AG04449 (cell line): ENCODE measurements at places on chromosomes 1 and 21.
A peak's percentile ranks its signal among the peaks of the same experiment; 100 is the strongest.

DNA sequence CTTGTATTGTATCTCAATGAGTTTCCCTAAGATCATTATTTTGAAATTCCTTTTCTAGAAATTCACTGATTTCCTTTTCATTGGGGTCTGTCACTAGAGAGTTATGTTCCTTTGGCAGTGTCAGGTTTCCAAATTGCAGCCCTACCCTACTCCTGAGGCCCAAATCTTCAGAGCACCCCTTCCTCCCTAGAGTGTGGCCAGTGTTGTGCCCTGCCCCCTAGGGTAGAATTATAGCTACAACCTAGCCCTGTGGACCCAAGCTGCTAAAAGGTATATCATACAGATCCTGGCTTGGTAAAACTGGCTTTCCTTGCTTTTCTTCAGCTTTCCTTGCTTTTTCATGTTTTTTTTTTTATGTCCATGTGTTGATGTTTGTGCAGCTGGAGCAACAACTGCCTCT, 60.7 kb downstream of the DIPK1A start:
- DNase-seq, result no peak

DNA sequence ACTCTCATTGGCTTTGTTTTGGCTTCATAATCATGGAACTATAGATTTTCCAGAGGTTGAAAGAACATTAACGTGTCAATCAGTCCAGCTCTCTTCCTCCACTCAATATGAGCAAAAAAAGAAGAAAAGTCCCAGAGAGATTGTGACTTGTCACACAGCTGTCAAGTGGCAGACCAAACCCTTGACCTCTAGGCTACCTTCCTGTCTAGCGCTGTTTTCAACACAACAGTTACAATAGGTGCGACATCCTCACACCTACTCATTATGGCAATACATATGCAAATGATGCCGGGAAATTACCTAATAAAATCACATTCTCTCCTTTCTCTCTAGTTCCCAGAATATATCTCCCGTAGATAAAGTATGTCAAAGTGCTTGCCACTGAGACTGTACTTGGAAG, 1.1 kb downstream of the WARS2 start:
- DNase-seq, result no peak

GRCh38 chr1:53944469-53945182, 873 bp downstream of the IFT25 start:
- DNase-seq, result no peak

- DNase-seq, result no peak
Measured at GRCh38 chr21:31363720-31364119, 19.7 kb upstream of the TIAM1 start.

DNA sequence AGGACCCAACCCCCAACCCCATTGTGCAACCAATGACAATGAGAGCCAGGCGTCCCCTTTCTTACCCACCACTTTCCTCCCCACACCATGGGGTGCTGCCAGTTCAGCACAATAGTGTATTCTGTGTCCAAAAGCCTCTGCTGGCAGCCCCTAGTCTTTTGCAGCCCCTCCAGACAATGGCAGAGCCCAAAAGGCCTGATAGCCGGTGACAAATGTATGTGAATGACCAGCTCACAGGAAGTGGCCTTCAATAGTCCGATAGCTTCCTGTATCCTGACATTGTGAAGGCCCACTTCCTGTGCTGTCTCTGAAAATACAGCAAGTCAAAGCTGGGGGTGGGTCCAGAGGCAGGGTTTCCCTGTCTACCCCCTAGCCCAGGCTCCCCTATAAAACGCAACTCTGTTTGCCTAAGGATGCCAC, 16.6 kb downstream of the SMIM12 start:
- no peak for DNase-seq

DNA sequence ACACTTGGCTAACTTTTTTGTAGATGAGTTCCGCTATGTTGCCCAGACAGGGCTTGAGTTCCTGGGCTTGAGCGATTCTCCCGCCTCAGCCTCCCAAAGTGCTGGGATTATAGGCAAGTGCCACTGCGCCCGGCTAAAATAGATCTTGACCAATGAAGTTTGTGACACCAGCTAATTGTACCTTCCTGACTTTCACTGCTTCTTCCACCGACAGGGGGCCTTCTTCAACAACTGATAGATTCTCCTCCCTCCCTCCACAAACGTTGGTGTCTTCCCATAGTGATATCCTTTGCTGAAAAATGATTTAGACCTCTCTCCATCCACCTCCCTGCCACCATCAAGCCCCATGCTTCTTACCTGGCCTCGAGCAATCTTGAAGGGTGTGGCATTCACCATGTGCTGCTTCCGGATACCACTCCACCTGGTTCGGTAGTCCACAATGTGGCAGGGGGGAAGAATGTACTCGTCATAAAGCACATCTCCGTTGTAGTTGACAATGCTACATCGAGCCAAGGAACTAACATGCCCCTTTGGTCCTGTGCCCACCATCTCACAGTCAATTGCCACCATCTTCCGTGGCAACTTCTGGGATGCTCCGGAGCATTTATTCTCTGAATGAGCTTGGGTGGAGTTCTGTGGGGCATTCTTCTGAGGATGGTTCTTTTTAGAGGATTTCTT, 1.6 kb upstream of the METTL25B start:
- no peak for DNase-seq

- DNase-seq, result no peak
Measured at GRCh38 chr1:22323141-22323845, 128.4 kb upstream of the ZBTB40 start.

DNA sequence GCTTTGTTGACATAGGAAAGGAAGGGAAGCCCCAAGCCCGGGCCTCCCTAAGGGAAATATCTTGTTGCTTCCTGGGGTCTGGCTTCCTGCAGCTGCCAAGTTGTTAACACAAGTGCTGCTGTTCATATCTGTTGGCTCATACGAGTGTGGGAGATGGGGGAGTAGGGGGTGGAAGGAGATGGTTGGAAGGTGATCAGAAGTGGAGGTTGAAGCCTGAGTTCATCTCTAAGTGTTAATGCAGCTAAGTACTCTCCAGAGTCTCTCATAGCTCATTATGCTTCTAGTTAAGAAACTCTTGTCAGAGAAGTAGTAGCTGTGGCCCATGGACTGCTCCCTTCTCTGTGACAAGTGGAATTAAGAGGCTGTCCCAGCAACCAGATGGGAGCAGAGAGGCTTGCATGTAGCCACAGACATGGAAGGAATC, 319.2 kb upstream of the SPAG17 start:
- no peak for DNase-seq

DNA sequence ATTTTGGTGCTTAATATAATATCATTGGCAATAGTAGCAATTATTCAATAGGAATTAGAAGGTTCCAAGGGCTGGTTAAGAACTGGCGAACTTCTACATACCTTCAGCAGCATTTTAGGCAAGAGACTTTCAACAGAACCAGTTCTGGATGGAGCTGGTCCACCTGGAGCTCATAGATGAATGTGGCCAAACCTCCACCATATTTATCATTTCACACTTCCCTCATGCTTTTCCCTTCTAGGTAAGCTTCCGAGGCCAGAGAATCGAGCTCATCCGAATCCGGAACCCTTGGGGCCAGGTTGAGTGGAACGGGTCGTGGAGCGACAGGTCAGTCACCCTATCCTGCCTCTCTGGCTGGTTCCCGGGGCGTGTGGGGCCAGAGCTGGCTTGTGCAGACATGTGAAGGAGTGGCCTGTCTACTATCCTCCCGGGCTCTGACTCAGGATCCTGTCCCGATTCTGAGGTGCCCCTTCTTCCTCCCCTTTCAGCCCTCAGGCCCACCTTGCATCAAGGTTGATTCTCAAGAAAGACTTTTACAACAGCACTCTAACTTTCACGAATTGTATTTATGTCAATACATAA, 24.7 kb downstream of the CAPN9 start:
- DNase-seq, result no peak

GRCh38 chr1:184870319-184870718, 104.0 kb downstream of the NIBAN1 start:
- no peak for DNase-seq

DNA sequence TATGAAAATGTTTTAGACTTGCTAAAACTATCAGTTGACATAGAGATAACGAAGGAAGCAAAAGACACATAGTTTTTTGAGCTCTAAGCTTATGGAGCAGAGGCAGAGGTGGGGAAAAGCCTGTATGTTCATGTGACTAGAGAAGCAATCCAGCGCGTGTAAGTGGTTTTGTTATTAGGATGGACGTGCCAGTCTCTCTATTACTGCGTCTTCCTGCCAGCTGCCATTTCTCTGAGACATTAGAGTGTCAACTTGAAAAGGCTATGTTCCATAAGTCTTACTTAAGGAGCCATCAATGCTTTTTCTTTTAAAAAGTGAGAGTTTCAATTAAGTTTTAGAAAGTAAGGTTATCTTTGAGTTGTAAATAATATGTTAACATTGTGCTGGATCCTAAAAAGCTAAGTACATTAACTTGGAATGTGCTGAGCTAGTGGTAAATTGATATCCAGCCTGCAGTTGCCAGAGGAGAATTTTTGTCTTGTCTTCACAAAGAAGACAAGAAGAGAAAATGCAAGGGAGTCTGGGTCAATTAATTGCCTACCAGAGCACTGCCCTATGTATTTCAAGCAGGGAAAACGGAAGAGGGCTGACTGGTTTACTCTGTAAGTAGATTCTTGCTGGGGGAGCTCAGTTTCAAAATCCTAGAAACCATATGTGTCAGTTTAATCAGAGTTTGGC, 161.8 kb upstream of the B3GALT2 start:
- peak; percentile 26 for DNase-seq

- no peak for DNase-seq
Measured at GRCh38 chr1:41046347-41046775, 24.8 kb upstream of the SLFNL1 start.

DNA sequence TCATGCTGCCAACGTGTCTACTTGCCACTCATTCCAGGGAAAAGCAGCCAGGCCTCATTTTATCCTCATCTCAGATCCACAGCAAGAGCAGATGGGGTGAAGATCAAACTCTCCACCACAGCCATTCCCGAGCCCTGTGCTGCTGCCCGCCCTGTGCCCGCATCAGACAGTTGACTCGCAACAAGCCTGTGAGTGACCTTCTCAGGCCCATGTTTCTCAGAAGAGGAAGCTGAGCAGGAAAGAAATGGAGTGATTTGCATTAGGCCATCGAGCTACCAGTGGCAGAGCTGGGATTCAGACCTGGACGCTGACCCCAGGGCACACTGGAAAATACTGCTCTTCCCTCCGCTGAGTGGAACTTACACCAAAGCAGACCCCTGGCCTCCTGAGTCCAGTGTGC, 1.2 kb downstream of the CNR2 start:
- no peak for DNase-seq

DNA sequence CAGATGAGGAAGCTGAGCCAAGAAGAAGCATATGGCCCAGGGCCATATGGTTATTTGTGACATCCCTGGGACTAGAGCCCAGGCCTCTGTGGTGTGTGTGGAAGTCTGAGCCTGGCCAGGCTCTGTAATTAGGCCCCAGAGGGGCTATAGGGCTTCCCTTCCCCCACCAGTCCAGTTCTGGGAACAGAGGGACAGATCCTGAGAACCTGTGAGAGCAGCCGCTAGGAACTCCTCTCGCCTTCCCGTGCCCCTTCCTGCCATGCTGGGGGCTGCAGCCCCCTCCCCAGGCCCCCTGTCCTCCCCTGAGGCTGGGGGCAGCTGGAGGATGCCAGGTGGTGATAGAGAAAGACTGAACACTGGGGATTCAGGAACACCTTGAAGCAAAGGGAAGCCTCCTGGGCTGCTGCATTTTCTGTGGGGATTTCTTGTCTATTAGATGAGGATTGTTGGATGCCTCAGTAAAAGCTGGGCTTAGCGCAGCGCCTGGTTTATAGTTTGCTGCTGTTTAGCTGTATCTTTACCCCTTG, 33.3 kb downstream of the COQ8A start:
- no peak for DNase-seq

DNA sequence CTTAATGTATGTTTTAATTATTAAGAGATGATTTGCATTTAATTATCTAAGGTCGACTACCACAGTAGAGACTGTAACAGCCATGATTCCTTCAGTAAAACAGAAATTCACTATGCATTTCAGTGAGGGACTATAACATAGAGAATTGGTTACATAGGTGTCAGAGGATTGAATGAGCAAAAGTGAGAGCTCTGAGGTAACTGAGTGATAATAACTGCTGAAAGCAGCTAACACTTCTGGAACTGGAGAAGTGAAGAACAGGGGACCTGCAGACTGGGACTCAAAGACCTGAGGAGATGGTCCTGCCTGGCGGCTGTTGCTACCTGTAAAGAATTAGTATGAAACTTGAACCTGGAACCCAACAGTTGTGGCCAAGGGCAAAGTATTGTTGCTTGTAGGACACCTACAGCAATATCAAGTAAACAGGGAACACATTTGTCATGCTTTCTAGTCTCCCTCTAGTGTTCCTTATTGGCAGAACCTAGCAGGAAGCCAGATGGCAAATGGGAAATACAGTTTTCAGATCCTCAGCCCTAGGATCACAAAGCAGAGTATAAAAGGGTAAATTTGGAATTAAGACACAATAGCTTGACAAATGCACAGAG, 110.6 kb downstream of the HS2ST1 start:
- DNase-seq, result no peak

- no peak for DNase-seq
Measured at GRCh38 chr1:32763221-32763620, 53.9 kb downstream of the YARS1 start.

GRCh38 chr1:228088586-228089498, 6.3 kb downstream of the ARF1 start:
- no peak for DNase-seq

- DNase-seq, result no peak
Measured at GRCh38 chr1:36247538-36247937, 23.3 kb downstream of the THRAP3 start.

- DNase-seq, result no peak
Measured at GRCh38 chr1:14948112-14948652, 205.4 kb upstream of the TMEM51 start.

DNA sequence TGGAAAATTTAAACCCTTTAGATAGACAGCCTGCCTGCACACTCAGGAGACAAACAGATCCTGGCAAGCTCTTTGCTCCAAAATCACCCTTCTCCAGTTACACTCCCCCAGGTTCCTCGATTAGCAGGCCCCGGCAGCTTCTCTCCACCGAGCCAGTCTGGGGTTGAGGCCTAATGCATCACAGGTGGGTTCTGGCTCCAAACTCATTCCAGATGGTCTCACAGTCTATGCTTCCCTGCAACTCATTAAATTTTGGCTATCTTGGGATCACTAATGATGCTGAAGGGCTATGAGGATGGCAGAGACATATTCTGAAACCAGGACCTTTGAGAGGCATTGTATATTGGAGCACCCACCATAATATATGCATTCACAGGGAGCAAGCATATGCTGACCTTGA, 559.8 kb upstream of the USP24 start:
- no peak for DNase-seq

GRCh38 chr1:28663871-28664470, 4.6 kb upstream of the GMEB1 start:
- DNase-seq, result no peak

- no peak for DNase-seq
Measured at GRCh38 chr1:72432645-72433267, 150.4 kb upstream of the NEGR1 start.

DNA sequence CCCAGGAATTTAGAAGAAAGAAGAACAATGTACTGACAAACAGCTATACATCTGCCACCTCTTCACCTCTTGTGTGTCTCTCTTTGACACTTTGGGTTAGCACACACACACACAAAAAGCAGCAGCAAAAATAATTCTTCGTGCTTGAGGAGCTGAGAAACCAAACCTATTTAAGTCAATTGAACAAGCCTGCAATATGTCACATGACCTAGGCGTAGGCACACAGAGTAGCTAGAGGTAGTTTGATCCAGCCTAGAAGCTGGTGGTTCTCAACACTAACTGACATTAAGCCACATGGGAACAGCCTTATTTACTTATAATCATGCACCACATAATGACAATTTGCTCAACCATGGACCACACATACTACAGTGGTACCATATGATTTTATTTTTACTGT, 32.3 kb downstream of the RRAGC start:
- no peak for DNase-seq

- DNase-seq, result no peak
Measured at GRCh38 chr1:63032171-63032570, 248.2 kb downstream of the ATG4C start.

GRCh38 chr1:28199328-28200233, 23.1 kb upstream of the PTAFR start:
- no peak for DNase-seq
